ENCODE measurements at places on chromosomes 4 and X.
A peak's percentile ranks its signal among the peaks of the same experiment; 100 is the strongest.

GRCh38 chr4:7190691-7191545 lies 1.4 kb upstream of the SORCS2 start:
- no peak for DNase-seq

DNA sequence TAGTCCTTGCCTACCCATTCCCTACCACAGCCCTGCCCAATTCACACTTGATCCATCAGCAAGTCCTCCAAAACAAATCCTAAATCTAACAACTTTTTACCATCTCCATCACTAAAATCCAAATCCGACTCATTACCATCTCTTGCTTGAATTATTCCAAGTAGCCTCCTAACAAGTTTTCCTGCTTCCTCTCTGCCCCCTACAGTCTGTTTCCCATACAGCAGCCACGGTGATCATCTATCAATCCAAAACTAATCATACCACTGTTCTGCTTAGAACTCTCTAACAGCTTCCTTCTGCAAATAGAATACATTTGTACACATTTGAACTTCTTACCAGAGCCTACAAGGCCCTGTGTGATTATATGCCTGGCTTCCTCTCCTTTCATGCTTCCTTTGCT lies 133.0 kb downstream of the SHROOM4 start:
- DNase-seq: no peak

DNA sequence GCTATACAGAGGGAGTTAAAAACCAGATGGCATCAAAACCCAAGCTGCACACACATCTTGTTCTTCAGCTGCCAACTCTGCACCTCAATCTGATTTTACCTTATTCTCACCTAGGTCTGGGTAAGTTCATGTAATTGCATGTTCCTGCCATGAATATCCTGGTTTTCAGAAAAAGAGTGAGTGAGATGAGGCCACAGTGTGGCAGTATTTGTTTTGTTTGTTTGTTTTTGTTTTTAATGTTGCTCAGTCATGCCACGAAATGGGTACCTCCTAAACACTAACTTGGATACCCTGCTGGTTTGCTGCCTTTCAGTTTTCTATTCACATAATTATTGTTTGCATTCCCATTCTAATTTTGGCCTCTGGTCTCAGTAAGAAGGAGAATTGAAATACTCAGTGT lies 22.5 kb downstream of the TMEM164 start:
- DNase-seq: no peak

DNA sequence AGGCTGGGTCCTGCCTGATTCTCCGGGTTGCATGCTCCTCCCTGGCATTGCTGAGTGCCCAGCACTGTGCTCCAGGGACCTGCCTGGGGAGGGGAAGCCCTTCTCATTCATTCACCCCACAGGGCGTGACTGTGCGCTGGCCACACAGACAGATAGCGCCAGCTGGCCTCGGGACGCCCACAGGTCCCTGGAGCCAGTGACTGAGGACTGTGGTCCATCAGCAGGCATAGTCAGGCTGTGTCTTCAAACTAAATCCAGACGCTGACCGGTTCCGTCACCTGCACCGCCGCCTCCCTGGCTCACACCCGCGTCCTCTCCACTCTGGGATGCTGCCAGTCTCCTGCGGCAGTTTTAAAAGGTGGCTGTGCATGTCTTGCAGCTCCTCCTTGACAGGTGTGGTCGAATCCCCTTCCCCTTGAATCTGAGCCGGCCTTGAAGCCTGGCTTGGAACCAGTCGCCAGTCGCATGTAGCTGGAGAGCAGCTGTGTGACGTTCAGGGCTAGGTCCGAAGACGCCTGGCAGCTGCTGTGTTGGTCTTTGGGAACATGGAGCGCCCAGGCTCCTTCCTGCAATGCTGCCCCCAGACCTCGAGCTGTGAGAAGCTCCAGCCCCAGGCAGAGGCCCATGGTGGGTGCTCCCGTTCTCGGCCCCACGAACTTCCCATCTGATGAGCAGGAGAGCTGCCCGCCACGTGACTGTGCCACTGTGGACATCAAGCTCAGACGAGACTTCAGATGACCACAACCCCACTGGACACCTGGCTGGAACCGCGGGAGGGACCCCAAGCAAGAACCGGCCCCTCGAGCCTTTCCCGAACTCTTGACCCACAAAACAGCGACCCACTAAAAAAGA lies 94.1 kb downstream of the ADRA2C start:
- DNase-seq: no peak

- DNase-seq: peak; percentile 17
Observed at GRCh38 chrX:54808109-54808604, 612 bp downstream of the MAGED2 start.

DNA sequence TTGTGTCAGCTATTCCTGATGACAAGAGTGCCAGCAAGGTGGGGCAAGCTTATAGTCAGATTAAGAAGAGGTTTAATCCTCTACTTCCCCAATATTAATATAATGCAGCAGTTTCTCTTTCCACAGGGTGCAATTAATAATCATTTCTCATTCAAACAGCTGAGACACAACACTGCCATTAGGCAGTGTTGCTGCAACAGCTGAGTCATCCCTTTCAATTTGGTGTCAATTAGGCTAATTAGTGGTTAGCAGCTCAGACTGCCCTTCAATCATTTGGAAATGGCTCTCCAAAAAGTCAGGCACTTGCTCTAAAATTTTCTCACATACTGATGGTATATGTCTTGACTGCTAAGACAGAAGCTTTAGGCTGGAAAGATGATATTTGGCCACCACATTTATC lies 265.7 kb upstream of the FAM241A start:
- DNase-seq: no peak

DNA sequence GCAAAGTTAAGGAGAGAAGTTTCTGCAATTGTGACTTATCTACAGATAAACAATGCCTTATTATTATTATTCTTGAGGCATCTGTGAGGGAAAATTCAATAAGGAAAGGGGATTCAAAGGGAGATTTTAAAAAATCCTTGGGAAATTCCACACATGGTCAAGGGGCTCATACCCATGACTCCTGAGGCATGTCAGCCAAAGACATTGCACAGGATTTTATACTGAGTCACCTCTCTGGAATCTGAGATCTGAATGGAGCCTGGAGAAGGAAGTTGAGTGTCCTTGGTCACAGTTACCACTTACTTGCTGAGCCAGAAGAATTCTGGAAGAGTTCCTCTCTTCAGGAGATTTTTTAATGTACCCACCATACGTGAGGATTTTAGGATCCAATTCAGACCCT lies 14.4 kb upstream of the CXCL8 start:
- DNase-seq: peak; percentile 57

- DNase-seq: no peak
Observed at GRCh38 chrX:5388087-5388486, 840.6 kb downstream of the NLGN4X start.

DNA sequence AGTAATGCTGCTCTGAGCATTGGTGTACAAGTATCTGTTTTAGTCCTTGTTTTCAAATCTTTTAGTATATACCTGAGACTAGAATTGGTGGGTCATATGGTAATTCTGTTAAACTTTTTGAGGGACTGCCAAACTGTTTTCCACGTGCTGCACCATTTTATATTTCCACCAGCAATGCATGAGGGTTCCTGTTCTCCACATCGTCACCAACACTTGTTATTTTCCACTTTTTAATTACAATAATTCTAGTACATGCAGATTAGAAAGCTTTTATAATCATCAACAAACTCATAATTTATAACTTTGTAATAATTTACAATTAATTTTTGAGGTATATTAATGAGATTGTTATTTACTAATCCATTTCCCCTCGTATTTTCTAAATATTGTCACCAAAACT lies 79.4 kb downstream of the CEP135 start:
- DNase-seq: no peak

DNA sequence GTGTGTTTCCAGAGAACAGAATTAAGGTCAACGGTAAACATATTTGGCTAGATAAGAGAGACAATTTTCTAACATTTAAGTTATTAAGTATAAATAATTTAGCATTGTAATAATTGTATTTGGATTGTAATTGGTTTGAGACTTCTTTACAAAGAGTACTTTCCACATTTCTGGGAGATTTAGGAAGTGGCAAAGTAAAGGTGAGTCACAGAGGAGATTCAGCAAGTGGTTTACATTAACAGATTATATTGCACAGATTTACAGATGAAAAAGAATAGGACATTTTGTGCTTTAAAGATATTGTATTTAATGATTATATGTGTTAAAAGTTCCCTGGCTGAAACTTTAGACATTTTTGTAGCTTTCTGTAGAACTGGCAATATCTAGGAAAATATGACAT lies 584.4 kb upstream of the AADAT start:
- no peak for DNase-seq

- DNase-seq: peak; percentile 1
Observed at GRCh38 chrX:51461053-51462044, 35.0 kb downstream of the NUDT11 start.

DNA sequence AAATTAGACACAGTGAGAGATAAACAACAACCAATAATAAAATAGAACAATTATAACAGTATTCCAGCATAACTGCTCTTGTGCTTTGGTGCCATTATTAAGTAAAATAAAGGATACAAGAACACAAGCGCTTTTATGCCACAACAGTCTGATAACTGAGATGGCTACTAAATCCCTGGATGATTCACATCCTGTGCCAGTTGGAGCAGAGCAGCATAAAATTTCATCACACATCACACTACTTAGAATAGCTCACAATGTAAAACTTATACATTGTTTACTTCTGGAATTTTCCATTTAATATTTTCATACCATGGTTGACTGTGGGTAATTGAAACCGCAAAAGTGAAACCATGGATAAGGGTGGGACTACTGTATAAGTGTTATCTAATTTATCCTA lies 399.9 kb upstream of the CNKSR2 start:
- peak; percentile 14 for DNase-seq

GRCh38 chr4:7734651-7735260 lies 204.9 kb downstream of the AFAP1 start:
- no peak for DNase-seq

GRCh38 chrX:102341867-102342266 lies 94.9 kb downstream of the NXF2 start:
- no peak for DNase-seq

GRCh38 chrX:123358457-123358856 lies 174.4 kb downstream of the GRIA3 start:
- no peak for DNase-seq

DNA sequence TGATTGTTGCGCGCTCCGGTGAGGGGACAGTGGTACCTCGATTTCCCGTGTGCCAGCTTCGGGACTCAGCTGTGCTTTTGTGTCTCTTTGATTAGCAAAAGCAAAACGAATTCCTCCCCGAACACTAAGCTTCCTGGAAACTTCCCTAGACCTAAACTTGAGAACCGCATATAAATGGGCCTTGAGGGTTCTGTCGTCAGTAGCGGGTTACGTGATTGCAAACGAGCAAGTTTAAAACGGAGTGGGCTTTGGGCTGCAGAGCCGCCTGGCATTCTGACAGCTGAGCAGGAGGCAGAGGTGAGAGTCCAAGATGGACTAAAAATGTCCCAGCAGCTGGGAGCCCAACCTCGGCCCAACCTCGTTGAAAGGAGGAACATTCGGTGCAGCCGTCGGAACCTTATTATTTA lies 1.2 kb upstream of the TAPT1 start:
- DNase-seq: no peak

- DNase-seq: peak; percentile 89
Observed at GRCh38 chr4:190020790-190021717, 6.0 kb downstream of the FRG2 start.

DNA sequence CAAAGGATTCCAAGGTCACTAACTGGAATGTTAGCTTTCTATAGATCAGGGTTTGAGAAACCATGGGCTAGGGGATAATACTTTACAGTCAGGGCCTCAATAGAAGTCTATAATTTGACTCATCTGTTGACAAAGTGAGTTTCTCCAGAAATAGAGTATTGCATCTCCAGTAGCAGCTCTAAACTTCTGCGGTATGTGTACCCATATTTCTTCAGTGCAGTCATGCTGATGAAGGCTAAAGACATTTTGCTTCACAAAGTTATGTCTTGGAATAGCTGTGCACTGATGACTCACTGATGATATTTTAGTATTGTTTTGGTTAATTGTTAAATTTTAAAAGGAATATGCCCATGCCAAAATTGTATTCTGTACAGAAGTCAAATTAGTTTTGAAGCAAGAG lies 464.9 kb upstream of the AMOT start:
- DNase-seq: no peak

GRCh38 chrX:64265265-64265664 lies 34.9 kb upstream of the ASB12 start:
- no peak for DNase-seq

GRCh38 chrX:63929608-63930007 lies 144.6 kb upstream of the ARHGEF9 start:
- no peak for DNase-seq

DNA sequence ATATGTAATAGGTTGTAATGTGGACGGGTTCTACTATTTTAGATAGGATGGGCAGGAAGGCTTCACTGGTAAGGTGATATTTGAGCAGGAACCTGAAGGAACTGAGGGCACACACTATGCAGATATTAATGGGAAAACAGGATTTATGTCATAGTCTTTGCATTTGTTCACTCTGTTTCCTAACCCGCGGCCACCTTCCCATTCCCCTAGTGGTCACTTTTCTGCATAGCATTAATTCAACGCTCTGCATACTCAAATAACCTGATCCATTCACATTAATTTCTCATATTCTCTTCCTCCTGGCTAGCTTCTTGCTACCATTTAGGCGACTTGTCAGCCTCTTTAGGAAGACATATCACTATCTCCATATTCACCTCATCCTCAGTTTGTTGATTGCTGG lies 61.5 kb downstream of the GSPT2 start:
- no peak for DNase-seq

- DNase-seq: no peak
Observed at GRCh38 chr4:1195891-1196401, 23.6 kb upstream of the SPON2 start.

GRCh38 chrX:25519258-25519657 lies 503.5 kb upstream of the ARX start:
- no peak for DNase-seq

- no peak for DNase-seq
Observed at GRCh38 chr4:53507671-53508286, 83.5 kb downstream of the LNX1 start.

- no peak for DNase-seq
Observed at GRCh38 chr4:14059006-14059405, 431.5 kb upstream of the BOD1L1 start.

GRCh38 chrX:150229030-150229429 lies 134.1 kb upstream of the MAMLD1 start:
- no peak for DNase-seq

DNA sequence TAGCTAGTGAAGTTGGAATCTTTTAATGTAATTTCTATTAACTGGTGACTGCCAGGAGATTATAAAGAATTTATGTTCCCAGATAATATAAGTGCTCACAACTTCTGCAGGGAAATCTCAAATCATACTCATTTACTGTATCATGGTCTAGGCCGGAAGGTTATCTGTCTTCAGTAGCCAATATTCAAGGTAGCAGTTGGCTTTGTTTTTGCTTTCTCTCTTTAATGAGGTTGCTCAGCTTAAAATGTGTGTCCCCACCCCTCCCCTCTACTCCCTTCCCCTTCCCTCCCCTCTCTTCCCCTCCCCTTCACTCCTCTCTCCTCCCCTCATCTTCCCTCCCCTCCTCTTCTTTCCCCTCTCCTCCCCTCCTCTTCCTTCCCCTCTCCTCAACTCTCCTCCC lies 117.6 kb downstream of the HPGD start:
- DNase-seq: no peak

DNA sequence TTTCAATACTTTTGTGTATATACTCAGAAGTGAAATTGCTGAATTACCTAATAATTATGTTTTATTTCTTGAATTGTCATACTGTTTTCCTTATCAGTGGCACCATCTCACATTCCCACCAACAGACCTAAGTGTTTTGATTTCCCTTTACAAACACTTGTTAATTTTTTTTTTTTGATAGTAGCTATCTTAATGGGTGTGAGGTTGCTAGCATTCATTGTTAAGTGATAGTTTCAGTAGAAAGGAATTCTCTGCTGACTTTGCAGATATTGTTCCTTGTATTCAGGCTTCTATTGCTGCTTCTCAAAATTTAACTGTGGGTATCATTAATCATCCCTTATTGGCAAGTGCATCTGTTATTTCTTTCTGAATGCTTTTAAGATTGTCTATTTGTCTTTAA lies 927.5 kb upstream of the SLIT2 start:
- no peak for DNase-seq

Measured in HTR-8/SVneo (cell line).